Activated T-cell treated with anti-CD3 and anti-CD28 coated beads for 48 hours (primary cell): ENCODE measurements at places on chromosomes 7 and 10.

DNA sequence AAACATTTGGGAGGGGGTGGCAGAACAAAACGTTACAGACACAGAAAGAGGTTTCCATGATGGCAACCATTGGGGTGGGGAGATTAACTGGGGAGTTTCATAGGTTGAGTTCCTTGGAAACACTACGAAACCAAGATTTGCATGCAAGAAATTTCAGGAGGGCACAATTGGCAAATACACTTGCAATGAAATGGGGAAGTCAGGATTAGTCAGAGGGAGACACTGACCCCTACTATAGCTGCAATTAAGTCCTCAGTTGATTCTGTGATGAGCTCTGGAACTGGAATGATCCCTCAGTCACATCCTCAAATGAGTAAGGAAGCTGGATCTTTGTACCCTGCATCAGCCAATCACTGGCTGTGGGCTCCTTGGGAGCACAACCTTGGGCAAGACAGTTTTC lies 22.1 kb downstream of the CPEB3 start:
- DNase-seq, result no peak

- no peak for DNase-seq
Observed at GRCh38 chr10:36023939-36024338, 381.8 kb upstream of the FZD8 start.

- no peak for DNase-seq
Observed at GRCh38 chr7:4269746-4270145, 412.3 kb upstream of the FOXK1 start.

- DNase-seq, result no peak
Observed at GRCh38 chr7:26978146-26978545, 113.8 kb upstream of the SKAP2 start.

- DNase-seq, result no peak
Observed at GRCh38 chr7:155674556-155674955, 30.1 kb downstream of the RBM33 start.

GRCh38 chr7:117384688-117385362 lies 42.5 kb downstream of the ASZ1 start:
- DNase-seq, result no peak

DNA sequence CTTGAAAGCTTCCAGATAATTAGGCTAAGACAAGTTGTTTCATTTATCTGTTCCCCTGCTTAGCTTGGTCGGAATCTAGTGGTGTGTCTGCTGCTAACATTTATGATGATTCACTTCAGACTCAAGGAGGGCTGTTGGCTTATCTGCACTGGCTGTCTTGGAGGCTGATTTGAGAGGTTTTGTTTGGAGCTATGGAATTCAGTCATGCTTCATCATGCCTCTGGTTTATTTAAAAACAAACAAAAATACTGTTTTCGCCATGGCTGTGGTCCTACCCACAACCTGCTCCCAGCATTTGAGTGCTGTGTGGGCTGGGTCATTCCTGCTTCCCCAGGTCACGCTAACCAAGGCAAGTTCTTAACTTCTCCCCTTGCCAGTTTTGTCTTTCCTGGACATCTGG lies 11.7 kb upstream of the ARPC1B start:
- DNase-seq, result no peak

- DNase-seq, result no peak
Observed at GRCh38 chr10:128744811-128745305, 618.6 kb upstream of the MKI67 start.

GRCh38 chr10:17710181-17710580 lies 41.8 kb upstream of the TMEM236 start:
- DNase-seq, result no peak

DNA sequence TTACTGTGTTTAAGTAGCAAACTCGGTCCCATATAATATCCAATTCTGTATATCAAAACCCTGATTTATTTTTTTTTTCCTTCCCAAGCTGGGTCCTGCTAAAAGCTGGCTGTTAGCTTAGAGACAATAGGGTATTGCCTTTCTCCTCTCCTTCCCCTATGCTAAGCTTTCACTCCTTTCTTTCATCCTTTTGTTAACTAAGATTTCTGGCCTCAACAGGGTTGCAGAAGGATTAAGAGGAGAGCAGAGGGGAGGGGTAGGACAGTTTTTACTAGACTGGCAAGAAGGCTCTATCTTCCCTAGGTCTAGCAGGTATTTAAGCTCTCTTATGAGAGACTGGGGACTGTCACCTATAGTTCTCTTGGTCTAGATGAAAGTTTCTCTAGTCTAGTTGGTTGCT lies 229.2 kb downstream of the KCND2 start:
- DNase-seq, result no peak

DNA sequence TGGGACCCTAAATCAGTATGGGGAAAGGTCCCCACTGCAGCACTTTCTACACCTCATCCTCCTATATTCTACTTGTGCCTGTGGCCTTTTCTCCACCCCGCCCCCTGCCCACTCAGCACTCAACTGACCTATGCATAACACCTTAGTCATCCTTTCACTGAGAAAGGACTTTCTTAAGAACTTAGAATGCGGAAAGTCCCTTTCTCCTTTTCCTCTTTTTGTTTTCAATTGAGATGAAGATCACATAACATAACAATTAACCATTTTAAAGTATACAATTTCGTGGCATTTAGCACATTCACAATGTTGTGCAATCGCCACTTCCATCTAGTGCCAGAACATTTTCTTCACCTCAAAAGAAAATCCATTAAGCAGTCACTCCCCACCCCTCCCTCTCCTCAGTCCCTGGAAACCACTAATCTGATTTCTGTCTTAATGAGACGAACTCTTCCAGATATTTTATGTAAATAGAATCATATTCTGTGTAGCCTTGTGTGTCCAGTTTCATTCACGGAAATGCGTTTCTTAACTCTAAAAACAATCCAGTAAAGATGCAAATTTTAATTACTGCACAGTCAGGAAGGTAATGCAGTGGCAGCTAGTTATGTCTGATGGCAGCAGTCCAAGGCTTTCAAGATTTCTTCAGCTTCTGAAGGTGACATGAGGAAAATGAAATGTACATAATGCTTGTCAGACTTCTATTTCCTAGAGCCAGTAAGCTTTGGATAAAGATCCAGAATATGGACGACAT lies 41.7 kb downstream of the FAS start:
- peak; percentile 66 for DNase-seq

- no peak for DNase-seq
Observed at GRCh38 chr10:46560952-46561351, 4.5 kb upstream of the GPRIN2 start.

DNA sequence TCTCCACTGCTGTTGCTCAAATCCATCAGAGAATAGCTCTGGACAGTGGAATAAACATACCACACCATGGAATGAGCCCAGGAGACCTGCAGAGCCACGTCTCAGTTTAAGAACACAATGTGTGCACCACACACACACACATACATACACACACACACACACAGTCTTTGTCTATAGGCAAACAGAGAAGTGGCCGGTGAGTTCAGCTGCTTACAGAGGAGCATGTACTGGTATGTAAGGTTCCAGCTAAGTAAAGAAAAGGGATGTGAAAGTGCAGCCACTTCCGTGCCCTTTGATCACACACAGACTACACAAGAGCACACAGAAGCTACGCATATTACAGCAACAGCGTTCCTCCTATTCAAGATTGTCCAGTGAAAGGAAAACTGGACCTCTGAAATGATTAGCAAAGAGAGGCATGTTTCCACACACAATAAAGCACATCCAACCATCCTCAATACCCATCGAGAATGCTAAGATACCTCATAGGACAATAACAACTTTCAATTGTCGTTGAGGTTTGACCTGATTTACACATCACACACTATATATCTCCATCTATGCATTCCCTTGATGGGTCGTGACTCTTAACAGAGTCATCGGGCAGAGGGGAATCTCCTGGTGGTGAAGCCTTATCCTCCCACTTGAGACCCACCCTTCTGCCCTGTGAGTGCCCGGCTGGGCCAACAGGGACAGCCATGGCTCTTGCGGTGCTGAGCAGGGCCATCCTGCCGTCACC lies 23.6 kb downstream of the SLC35B4 start:
- DNase-seq, result no peak

DNA sequence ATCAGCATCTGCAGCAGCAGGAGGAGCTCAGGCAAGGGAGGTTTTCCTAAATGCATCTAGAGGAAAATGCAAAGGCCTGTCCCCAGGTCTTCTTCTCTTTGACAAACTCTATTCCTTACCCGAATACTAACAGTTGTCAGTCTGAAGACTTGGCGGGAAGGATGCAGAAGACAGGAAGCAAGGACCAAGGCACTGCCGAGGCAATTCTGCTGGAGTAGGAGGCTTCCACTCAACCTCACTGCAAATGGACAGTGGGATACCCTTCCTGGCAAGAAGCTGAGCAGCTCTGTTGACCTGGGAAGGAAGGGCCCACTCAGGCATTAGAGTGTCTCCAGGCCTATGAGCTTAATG lies 373.0 kb downstream of the CCSER2 start:
- no peak for DNase-seq

GRCh38 chr7:126715076-126715475 lies 537.7 kb downstream of the GRM8 start:
- no peak for DNase-seq

DNA sequence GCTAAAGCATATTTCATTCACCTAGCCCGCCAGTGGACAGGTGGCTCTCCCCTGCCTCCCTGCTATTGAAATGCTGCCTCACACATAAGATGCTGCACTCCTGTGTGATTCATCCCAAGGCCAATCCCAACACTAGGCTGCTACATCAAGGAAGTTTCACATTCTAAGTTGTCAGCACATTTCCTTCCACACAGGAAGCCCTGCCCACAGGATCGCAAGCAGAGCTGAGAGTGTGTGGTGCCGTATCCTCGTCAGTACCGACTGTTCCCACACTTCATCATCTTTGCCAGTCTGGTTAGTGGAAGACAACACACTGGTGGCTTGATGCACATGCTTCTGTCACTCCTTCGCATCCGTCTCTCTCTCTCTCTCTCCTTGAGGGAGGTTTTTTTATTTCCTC lies 194.3 kb upstream of the PPP2R2D start:
- DNase-seq, result no peak

DNA sequence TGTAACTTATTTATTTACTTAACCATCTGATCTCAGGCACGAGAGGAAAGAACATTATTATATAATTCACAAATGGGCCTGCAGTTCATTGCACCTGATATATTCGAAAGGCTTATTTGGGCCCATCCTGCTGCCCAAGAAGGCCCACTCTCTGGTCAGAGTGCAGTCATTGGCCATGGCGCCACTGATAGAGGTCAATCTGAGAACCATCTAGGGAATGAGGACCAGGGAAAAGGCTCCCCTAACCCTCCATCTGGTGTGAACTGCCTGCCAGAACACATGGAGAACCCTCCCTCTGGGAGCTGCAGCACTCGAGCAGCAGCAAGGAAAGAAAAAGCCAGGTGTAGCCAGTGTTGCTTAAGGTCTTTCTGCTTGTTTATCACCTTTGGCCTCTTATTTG lies 136.6 kb downstream of the REEP3 start:
- DNase-seq, result no peak

DNA sequence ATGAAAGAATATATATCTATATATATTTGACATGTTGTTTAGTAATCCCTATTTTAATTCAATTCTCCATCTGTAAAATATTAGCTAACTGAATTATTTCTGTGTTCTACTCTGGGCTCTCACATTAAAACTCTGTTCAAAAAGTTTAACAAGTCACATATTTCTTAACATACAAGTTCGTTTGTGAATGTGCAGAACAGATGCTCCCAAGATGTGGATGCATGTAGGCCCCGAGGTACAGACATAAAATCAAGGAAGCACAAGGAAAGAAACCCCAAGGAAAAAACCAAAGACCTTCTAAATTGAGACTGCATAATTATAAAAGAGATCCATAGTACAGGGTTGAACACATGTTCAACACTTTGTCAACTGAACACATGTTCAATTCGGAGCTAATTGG lies 175.1 kb downstream of the LRRTM3 start:
- DNase-seq, result no peak

GRCh38 chr10:36779238-36779846 lies 346.1 kb upstream of the ANKRD30A start:
- DNase-seq, result no peak

DNA sequence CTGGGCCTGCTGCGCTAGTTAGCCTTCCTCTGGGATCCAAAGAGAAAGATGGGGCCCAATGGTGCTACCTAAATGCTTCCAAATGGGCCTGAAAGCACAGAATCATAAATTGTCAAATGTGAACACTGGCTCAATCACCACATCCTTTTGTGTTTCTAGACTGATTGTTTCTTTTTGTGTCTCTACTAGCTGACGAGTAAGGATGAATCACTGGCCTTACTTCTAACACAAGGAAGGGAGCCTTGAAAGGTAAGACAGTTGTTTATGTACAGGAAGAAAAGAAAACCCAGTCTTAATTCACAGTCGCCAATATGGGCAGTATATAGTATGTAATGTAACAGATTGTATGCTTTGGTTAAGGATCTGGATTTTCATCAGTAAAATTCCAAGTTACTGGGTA lies 89.5 kb downstream of the ZNF92 start:
- DNase-seq, result no peak

GRCh38 chr10:34291466-34292193 lies 523.5 kb downstream of the PARD3 start:
- DNase-seq, result no peak
